ENCODE measurements at places on chromosomes 2 and 18.
A peak's percentile ranks its signal among the peaks of the same experiment; 100 is the strongest.

DNA sequence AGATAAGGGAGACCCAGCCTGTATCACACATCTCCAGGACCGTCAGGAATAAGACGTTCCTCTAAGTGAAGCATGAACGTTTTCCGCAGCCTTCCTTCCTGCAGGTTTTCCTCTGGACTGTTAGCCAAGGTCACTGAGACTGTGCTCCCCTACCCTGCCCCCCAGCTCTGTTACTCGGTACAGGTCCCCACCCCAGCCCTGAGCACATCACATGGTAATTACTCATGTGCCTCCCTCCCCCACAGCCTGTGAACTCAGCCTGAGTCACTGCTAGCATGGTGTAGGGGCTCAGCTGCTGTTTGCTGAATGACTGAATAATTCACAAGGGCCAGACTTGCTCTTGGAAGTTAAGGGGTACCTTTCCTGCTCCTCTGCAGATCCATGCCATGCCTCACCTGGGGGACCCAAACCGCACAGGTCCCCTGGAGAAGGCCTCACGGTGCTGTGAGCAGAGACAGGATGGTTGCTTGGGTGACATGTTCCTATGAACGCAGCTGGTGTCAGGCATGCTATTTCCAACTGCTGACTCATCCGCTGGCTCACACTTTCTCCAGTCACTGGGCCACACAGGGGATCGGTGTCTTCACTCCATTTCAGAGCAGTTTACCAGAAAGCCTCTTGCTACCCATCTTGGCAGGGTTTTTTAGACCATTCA, 88.2 kb downstream of the PLB1 start:
- DNase-seq: peak; percentile 79

DNA sequence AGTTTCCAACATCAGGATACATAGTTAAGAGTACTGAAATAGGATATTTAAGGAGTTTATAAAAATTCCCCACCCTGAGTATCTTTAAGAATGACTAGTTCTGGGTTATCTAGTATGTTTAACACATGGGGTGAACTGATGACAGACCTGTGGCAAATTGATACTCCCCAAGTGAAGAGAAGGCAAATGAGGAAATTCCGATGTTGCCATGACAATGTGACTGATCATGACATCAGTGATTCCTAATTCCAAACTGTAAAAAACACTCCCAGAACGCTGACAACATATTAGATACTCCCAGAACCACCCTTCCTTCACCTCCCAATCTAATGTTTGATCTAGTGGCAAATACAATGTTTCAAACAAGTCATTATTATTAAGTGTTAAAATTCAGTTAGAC, 77.6 kb downstream of the RBMS1 start:
- DNase-seq: no peak

DNA sequence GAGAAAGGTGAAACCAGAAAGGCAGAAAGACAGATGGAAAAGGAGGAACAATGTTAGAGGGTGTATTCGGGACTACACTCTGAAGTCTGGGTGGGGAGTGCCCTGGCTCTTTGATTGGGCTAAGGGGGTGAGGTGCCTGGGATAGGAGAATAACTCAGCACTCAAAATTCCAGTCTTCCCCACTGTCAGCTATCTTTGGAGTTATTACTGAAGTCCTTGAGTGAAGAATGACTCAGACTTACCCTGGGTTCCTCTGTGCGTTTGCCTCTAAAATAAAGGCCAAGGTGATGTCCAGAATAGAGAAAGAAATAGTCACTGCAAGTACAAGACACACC, 151.8 kb upstream of the SERPINE2 start:
- no peak for DNase-seq

DNA sequence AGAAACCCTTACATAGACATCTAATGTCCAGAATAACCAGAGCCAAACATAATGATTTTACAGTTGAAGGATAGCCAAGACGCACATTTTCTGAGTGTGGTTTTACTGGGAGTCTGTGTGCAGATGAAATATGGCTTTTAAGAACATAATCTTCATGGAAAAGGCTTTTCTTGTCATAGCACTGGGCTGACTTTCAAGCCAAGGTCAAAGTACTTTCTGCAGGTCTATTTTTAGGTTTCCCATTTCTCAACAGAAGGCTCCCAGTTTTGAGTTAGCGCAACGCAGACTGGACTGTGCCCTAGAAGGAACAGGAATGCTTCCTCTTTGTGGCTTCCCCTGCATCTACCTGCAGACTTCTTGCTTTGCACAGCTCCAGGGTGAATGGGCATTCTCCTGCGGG, 92.3 kb upstream of the UPP2 start:
- DNase-seq: no peak

- no peak for DNase-seq
Observed at GRCh38 chr2:10378189-10378588, 69.9 kb downstream of the ODC1 start.

DNA sequence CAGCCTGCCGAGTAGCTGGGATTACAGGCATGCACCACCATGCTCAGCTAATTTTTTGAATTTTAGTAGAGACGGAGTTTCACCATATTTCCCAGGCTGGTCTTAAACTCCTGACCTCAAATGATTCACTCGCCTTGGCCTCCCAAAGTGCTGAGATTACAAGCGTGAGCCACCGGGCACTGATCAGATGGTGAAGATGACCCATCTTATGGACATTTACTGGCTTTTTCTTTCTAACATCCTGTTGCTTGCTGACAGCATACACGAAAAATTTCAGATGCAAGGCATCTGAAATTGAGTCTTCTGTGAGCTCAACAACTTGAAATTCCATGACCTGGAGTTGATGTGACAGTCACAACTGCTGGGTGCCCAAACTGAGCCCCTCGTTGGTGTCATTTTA, 859.5 kb upstream of the CNTNAP5 start:
- DNase-seq: no peak

DNA sequence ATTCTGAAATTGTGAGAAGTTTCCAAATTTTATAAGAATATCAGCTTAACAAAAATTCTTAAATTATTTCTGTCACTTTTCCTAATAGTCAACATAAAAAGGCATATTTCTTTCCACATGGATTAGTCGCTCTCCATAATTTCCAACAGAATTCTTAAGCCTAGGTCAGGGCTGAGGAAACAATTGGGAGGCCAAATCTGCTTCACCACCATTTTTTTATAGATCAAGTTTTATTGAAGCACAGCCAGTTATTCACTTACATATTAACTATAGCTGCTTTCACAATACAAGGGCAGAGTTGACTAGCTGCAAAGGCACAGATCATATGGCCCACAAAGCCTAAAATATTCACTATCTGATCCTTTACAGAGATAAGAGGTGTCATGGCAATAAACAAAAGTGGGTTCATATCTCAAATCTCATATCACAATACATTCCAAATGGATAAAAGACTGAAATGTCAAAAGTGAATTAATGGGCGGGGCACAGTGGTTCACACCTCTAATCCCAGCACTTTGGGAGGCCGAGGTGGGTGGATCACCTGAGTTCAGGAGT, 18.7 kb downstream of the MEMO1 start:
- DNase-seq: no peak

DNA sequence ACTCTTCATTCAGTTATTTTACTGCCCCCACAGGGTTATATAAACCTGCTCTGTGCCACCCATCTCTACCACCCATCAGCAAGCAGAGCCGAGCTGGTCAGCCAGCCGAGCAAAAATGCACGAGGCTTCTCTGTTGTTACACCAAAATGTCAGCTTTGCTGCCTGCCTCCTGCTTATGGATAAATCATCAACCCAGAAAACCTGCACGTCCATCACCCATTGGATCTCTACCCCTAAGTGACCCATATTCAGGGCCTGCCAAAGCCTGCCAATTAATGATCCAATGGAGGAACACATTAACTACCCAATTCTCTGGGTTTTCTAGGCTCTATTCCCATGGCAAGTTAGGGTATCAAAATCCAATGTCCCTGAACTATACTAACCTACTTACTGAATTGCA, 365.5 kb upstream of the ACVR2A start:
- DNase-seq: no peak

GRCh38 chr2:65420712-65421431, 11.5 kb downstream of the SPRED2 start:
- DNase-seq: no peak

- no peak for DNase-seq
Observed at GRCh38 chr2:84055816-84056215, 403.3 kb downstream of the SUCLG1 start.

DNA sequence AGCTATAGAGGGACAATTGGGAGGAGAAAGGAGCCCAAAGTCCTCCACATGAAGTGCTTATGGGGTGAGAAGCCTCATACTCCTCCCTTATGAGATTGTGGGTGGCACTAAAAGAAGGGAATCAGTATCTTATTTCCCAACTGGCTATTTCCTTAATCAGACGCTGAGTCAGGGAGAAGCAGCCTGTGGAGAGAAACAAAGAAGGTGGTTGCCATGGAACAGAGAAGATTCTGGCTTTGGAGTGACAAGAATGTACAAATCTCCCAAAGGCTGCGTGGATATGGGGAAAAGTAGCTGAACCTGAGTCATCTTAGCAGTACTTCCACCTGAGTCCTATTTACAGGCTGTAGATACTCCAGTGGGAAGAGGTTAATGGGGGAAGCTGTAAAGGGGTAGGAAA, 115.8 kb upstream of the CWC22 start:
- DNase-seq: no peak

DNA sequence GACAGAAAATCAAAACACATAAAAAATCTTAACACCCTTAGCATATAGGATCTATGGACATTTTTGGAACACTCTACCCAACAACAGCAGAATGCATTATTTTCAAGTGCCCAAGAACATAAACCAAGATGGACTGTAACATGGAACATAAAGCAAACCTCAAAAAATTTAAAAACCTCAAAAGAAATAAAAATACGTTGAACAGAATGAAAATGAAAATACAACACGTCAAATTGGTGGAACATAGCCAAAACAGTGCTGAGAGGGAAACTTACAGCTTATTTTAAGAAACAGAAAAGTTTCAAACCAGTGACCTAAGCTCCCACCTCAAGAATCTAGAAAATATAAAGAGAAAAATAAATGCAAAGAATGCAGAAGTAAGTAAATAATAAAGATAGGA, 58.3 kb upstream of the BCL2L11 start:
- no peak for DNase-seq

DNA sequence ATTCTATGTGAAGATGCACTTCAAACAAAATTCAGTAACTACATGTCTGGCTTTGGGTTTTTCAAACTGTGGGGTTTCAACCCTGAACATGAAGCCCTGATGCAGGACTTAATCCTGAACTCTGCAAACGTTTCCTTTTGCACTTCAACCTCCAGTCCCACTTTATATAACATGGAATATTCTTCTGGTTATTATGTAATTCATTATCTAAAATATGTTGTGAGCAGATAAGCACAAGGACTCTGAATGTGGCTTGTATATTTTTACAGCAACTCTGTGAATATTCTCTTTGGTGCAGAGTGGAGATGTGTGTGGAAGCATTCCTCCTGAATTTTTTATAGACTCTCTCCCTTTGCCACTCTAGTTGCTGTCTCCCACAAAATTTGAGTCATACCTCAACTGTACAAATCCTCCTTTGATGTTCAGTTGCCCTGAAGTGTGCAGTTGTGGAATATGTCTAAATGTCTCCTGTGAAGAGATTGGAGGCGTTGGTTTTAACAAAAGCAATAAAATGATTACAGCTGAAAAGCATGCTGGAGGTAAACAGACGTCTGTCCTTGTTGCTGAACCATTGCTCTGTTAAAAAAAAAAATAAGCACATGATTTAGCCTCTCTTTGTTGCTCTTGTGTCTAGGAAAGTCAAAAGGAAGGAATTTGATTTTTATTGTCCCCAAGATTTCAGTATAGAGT, 205.1 kb upstream of the NRP2 start:
- DNase-seq: no peak

DNA sequence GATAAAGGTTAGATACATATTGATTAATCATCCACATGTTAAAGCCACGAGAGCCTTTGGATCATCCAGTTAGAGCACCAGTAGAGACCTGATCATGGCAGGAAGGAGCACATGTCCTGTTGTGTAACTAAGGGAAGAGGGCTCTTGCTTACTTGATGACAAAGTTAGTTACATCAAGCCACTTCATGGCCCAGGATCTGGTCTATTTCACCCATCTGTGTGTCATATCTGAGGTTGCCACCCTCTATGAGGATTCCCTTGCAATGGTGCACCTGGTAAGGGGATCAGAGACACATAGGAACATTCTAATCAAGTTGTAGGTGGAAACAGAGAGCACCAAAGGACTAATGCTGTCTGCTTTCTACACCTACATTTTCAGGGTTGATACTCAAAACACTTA, 6.7 kb downstream of the ANKAR start:
- DNase-seq: no peak

DNA sequence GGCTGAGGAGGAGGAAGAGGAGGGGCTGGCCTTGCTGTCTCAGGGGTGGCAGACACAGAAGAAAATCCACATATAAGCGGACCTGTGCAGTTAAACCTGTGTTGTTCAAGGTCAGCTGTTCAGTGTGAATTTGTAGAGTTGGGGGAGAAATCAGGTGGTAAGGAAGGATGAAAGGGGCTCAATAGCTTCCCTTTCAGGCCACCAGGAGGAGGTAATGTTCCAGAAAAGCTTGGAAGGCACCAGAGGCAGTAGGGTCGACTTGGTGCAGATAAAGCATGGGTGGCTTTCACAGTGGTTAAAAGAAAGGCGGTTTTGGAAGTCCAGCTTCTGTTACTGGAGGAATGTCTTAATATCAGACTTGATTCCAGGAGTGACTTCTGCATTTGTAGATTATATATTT, 167.4 kb downstream of the THSD7B start:
- DNase-seq: no peak

DNA sequence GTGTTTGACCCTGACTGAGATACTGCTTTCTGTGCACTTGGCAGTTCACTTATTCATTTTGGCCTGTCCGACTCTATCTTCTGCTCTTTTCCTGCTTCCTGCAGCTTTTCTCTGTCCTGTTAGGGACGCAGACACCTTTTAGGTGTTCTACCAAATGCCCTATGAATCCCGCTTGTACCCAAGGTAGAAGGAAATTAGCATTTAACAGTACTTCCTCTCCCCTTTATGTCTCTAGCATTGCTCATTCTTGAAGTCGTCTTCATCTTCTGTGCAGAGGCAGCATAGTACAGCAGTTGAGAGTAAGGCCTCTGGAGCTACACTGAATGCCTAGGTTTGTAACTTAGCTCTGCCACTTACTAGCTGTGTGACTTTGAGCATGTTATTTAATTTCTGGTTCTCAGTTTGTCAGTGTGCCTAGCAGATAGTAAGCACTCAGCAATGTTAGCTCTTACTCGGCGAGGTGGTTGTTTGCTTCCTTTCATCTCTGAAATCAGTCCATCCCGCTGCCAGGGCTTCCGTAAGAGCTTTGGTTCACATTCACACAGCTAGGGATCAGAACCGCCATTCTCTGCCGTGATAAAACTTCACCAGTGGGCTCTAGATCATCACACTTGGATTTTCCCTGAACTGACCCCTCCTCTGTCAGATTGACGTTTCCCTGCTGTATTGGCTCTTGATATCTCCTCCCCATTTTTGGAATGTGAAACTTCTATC, 1.4 kb downstream of the CCT7 start:
- DNase-seq: no peak

DNA sequence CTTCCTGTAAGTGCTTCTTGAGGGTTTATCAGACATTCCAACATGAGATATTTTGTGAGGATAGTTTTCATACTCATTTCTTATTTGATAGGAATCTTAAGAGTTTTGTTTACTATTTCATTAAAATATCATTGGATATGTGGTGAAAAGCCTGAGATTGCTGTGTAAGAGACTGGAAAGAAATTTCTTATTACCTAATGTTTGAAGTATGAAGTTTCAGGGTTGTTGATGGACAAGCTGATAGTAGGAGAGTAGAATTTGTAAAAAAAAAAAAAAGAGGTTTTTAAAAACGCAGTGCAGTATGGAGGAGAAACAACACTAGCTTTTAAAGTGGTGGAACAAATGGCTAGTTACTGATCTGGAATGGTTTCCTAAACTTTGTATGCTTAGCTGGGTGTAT, 7.7 kb downstream of the EPB41L5 start:
- DNase-seq: no peak
